ENCODE measurements at places on chromosomes 3 and 15.

- DNase-seq = no peak
Observed at GRCh38 chr3:185519021-185519420, 20.2 kb upstream of the TMEM41A start.

GRCh38 chr3:143135150-143135549, 15.6 kb downstream of the CHST2 start:
- DNase-seq = no peak

DNA sequence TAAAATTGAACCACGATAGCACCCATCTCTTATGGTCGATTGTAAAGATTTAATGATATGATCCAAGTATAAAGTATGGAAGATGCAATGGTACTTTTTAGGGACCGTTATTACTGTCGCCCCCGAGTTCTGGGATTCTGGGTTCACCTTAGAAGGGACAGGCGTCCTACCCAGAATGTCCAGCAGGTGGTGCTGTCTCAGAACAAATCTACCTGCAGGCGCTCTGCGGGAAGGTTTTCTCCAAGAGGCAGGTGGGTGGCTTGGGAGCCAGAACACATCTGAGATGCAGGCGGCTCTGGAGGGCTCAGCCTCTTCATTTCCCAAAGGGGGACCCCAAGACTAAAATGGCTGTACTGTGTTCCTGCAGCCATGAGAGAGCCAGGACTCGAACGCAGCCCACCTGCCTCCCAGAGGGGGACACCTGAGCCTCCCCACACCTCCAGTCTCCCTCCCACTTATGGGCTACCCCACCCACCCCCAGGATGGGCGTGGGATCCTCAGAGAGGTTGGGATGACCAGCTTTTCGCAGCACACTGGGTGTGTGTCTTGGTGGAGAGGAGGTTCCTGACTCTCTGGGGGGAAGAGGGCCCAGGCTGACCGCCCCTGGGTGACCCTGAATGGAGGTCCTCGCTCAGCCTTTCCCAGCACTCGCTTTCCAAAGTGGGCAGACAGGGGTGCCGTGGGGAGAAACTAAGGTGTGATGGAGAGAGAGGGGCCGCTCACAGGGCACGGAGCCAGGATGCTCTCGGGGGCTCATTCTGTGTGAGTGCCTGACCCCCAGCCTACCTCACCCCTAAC, 28.1 kb upstream of the CORO2B start:
- peak; percentile 26 for DNase-seq

DNA sequence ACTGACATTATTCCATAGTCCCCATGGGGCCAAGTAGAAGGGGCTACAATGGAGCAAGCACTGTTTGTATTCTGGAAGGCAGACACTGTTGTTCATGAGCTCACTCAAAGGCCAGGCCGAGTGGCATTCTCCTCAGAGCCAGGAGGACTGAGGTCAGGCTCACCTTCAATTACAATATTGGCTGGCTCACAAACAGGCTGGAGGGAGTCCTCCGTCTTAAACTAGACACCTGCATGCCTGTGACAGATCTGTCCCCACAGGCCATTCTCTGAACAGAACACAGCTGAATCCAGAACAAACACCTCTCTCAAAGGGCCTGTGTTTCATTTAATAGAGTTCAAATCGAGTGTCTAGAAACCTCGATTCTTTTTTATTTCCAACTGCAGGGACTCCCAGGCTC, 347.4 kb upstream of the PPP2R3A start:
- no peak for DNase-seq

- DNase-seq = no peak
Observed at GRCh38 chr3:69092030-69092516, 7.3 kb downstream of the ARL6IP5 start.

All from activated naive CD4-positive, alpha-beta T cell (primary cell).